ENCODE measurements at places on chromosomes 13 and 19.

GRCh38 chr19:13396250-13397080, 109.8 kb downstream of the CACNA1A start:
- DNase-seq, result no peak

- DNase-seq, result no peak
Measured at GRCh38 chr13:111343186-111343805, 22.9 kb downstream of the TEX29 start.

- no peak for DNase-seq
Measured at GRCh38 chr19:871446-872265, 12.2 kb downstream of the CFD start.

DNA sequence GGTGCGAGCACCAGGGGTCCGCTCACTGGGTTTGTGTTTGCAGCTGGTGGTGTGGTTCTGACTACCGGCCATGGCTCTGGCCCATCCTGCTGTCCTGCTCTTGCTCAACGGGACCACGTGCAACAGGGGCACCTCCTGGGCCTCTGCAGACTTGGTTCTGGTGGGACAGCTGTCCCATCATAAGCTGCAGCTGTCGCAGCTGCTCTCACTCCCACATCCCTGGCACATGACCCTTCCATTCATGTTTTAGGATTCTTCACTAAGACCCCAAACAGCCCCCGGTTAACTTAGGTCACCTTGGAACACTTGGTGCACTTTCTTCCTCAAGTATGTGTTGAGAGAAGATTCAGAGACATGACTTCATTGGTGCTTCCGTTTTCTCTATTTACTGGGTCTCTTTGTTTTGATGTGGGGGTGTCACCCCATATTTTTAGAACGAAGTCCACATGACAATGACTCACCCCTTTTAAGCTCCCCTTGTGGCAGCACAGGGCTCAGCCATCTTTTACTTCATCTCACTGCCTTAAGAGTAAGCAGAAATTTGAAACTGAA, 68.4 kb upstream of the ARHGEF7 start:
- DNase-seq, result no peak

DNA sequence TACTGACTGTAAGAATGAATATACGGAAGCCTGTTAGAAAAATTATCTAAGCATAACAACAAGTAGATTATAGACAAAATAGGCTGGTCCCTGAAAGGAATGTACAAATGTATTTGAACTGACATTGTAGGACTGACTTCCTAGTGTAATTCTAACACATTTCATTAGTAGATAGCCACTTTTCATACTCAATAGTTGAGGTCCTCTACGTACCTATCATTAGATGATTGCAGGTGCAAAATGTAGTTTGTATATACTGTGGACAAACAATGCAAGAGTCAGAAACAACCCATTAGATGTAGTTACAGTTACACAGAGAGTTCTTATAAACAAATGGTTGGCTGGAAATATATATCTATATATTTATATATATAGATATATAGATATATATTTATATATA, 402.3 kb upstream of the SLITRK6 start:
- DNase-seq, result no peak

DNA sequence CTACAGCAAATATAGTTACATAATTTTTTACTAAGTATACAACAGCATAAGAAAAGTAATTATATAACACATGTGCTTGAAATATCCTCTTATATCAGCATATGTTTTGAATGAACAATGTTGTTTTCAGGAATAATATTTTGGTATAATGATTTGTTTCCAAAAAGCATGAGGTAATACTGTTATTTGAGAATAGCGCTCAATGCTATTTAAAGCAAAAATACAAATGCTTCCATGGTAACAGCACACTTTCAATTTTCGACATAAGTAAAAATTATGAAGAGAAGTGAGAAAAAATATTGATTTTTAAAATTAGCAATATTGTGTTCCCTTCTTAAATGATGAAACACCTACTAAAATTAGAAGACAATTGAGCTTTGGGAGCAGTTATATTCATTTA, 715.9 kb upstream of the ATXN8OS start:
- no peak for DNase-seq

DNA sequence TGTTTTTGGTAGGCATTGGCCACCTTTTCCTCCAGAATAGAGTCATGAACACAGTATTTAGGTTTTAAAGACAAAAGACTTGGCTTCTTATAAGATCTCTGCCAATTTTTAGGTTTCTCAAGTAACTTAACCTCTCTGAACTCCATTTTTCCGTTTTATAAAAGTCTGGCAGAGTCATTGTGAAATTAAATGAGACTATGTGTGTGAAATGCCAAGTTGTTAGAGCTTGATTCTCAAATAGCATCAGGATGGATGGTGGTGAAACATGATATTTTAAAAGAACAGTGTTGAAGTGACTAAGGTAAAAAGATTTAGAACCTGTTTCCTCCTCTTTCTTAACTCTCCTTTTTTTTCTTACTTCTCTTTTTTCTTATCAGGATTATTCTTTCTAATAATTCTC, 617.7 kb upstream of the SLITRK1 start:
- no peak for DNase-seq

- no peak for DNase-seq
Measured at GRCh38 chr13:63435667-63436324, 2020.1 kb upstream of the PCDH20 start.

DNA sequence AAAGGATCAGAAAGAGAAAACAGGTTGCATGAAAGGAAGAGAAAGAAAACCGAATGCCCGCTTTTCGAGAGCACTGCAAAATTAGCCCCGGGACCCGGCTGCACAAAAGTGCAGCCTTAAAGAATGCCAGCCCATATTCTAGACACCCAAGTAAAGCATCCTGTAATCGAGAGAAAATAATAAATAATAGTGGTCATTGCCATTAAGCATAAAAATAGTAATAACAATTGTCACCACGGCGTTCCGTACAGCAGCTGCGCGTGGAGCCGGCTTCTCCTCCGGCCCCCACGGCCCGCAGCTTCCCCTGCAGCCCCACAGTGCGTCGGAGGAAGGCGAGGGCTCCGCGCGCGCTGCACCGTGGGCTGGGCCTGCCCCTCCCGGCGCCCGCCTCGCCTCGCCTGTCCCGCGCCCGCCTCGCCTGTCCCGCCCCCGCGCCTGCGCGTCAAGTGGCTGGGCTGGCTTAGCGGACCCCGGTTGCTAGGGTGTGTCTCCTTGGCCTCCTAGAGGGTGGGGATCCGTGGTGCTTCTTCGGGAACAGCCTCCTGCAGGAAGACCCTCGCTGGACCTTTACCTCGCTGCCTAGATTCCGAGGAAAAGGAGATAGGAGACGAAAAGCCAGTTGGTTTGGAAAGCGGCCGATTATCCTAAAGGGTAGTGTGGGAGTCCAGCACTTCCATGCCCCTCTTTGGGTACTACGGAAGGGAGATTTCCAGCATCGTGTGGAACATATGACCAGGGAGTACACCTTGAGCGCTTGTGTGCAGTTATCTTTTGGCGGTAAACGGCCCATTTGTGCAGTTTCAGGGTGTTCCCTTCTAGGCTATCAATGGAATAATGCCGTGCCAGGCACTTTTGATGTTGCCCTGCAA, at the start of gene LRRC63:
Gene LRRC63 (plus strand): TSS at position 446 of the 869 bp plus-strand sequence. CDS start 1,107 bp downstream, outside the sequence.
- no peak for DNase-seq

DNA sequence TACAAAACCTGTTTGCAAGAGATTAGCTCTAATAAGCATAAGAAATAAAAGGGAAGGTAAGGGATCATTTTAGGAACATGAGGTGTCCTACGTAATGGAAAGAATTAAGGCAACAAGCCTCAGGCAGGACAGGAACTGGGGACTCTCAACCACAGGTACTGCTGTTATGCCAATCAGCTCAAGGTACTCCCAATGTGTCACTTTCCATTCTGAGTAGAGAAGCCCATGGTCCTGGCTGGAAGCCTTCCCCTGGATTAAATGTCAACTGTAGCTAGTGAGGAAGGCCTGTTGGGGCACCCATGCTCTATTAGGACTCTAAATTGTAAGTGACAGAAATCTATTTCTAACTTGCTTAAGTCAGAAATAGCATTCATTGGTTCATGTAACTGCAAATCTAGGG, 134.6 kb downstream of the DPF1 start:
- no peak for DNase-seq

GRCh38 chr13:57633141-57633949, 1.8 kb downstream of the PCDH17 start:
- DNase-seq, result no peak

DNA sequence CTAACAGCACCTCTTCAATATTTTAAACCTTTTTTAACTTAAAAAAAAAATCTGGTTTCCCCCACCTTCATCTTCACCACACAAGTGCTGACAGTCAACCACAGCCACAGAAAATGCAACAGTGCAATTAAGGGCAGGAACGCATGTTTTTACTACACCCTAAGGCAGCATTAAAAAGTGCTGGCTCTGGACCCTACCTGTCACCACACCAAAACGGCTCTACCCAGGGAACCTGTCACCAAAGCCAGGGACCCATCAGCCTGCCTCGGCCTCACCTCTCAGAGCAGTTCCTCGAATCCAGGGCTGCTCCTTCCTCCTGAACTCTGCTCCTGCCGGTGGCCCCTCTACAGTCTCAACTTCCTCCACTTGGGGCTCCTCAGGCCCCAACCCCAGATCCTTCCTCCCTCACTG, 22.5 kb upstream of the SLC35E1 start:
- DNase-seq, result no peak

GRCh38 chr13:99819967-99820366, 151.6 kb downstream of the ZIC5 start:
- no peak for DNase-seq

GRCh38 chr19:18506101-18506930, 15.6 kb downstream of the ELL start:
- no peak for DNase-seq

- DNase-seq, result no peak
Measured at GRCh38 chr13:53822136-53822535, 793.5 kb downstream of the OLFM4 start.

DNA sequence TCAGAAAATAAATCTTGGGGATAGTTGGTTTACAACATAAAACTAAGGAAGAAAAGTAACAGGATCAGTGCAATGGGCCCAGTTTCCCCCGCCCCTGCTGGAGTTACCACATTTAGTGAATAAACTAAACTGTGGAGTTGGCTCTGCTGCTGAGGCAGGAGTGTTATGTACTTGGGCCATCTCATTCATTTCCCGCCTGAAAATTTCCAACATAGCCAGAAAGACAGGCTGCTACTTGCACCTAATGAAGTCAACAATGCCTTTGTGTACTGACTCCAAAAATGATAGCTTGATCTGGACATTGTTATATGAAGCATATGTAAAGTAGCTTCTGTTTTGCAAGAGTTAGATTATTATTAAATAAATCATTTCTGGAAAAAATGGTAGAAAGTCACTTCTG, 7.9 kb upstream of the RNASEH2B start:
- DNase-seq, result no peak

- no peak for DNase-seq
Measured at GRCh38 chr13:20654156-20654555, 49.3 kb upstream of the IL17D start.

GRCh38 chr13:82257790-82258507, 1624.3 kb downstream of the SLITRK1 start:
- DNase-seq, result no peak

GRCh38 chr19:51375504-51376221, 3.2 kb upstream of the NKG7 start:
- DNase-seq, result no peak

DNA sequence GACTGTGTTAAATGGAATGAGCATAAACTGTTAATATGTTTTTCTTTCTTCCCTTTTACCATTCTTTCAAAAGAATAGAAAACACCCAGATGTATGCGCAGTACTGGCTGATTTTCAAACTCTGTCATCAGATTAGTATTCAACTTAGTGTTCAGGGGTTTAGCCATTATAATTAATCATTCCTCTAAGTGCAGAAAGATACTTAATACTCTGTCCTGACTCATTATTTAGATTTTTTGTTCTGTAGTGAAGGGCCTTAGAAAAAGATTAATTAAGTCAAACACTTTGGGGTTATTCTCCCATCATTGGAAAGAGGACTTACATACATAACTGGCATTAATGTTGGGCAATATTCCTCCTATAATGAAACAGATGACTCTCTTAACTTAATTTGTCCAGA, 1316.7 kb upstream of the SLC10A2 start:
- DNase-seq, result no peak

DNA sequence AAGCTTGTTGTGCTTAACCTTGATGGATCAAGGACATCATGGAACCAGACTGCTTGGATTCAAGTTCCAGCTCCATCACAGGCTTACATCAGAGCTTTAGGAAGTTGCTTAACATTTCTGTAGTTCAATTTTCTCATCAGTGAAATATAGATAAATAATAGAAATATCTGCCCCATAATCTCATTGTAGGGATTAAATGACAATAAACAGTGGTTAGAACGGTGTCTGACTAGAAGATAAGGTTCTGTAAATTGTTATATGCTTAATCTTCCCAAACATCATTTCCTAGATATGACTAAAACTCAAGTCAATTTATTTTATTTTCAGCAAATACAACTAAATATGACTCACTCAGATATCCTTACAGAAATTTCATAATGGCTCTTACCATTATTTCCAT, 83.5 kb downstream of the SLITRK1 start:
- no peak for DNase-seq

DNA sequence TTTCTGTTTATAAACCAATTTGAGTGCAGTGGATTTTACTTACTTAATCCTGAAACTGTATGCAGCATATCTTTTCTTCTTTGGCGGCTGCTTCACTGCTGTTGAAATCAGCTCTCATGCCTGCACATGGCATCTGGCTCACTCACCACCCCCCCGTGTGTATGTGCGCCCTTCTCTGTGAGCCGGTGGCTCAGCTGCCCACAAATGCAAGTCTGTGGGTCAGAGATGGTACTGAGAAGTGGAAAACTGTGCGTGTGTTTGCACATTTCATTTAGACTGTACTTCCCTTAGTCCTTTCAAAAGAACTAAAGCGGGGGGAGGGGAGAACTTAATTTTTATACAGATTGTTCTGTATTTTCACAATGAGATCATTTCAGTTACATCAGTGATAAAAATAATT, 307.6 kb downstream of the SHISA2 start:
- no peak for DNase-seq

DNA sequence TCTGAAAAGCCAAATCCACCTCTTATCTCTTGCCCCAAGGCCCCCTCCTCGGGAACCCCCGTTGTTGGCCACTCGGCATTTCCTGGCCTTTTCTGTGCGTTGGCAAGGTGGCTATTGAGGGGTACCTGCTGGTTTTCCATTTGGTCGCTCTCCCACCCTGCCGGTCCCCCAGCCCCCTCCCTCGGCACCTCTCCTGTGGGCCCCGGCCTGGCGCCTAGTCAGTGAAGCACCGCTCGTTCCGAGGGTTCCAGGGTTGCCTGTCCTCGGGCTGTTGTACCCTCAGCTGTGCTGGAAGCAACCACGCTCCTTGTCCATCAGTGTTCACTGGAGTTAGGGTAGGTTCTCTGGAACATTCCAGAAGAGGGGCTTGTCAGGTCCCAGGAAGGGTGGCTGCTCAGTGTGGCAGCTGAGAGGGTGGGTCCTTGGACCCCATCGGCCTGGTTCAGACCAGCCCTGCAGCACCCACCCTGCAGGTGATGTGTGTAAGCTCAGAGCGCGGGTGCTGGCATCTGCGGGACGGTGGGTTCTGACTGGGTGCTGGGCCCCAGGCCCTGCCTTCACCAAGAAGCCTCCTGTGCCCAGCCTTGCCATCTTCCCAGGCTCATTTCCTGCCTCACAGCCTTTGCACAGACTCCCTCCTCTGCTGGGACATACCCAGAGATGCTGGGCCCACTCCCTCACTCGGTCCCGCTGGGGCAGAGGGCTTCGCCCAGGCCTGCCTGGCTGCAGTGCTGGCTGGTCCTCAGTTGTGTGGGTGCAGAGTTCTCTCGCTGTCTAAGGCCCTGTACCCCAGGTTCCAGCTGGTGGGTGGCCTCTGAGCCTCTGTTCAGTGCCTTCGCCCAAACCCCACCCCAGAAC, 21.3 kb downstream of the NKPD1 start:
- no peak for DNase-seq

Data from NCI-H446 treated with DMSO at 0.1 percent for 48 hours (cell line).